ENCODE measurements at places on chromosomes 11 and 22. TPM values are rescaled to one million over a fixed set of nuclear protein-coding genes. Genes with fewer than 3 reads are reported as not detected.

DNA sequence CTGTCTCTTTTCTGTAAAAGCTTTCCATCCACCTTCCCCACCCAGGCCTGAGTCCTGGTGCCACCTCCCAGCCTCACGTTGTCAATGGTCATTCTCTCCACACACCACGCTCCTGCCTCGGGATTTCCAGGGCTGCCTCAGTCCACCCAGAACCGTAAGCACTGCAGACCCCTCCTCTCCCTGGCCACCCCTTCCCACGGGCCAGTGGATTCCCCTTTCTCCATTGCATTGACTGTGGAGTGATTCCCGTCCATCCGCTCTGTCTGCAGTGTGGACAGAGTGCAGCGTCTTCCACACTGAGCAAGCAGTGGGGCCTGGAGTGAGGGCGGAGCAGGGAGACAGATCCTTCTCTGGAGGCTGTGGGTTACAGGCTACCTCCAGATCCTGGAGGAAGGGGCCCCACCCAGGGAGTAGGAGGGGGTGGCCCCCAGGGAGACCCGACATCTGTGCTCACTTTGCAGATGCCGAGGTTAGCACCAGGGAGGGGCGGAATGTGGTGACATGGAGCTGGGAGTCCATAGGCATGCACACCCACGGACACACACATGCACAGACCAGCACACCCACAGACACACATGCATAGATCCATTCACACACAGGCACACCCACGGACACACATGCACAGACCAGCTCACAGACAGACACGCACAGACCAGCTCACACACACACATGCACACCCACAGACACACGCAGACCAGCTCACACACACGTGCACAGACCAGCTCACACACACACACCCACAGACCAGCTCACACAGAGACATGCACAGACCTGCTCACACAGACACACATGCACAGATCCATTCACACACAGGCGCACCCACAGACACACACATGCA, 109.6 kb upstream of the B3GAT1 start:
- no peak overlapping the region for H3K4me3 ChIP-seq
- H3K27ac ChIP-seq, result no peak overlapping the region
- DNase-seq, result no peak
- no peaks in the 10 kb centered on the region for H3K36me3 ChIP-seq
- no peaks in the 10 kb centered on the region for H3K27me3 ChIP-seq

The SLC25A18 gene
- polyA plus RNA-seq, result 0.08 TPM

The TMEM126A gene
- 63.0 TPM for polyA plus RNA-seq

DNA sequence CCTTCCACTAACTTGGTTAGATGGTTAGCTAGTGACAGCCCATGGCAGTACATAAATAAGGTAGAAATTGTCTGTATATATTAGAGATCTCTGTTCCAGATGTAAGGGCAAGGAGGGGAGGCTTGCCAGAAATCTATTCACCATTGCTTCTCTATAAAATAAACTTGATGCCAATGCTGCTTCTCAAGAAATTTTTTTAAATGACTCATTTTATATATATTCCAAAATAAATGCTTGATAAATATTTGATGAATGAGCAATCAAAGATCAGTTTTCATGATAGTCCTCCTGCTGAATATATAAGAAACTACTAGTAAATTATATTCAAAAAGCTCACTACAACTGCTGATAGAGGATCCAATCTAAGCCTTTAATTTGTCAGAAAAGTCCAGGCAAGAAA, 710.6 kb upstream of the CCDC179 start:
- no peak for DNase-seq
- H3K4me3 ChIP-seq, result no peak overlapping the region
- no peaks in the 10 kb centered on the region for H3K4me1 ChIP-seq
- H3K27ac ChIP-seq, result no peak overlapping the region

GRCh38 chr11:117005758-117006157, 92.5 kb downstream of the SIK3 start:
- no peak overlapping the region for H3K27ac ChIP-seq
- H3K4me1 ChIP-seq, result peaks cover 35% of the 10 kb centered on the region
- no peak for DNase-seq

DNA sequence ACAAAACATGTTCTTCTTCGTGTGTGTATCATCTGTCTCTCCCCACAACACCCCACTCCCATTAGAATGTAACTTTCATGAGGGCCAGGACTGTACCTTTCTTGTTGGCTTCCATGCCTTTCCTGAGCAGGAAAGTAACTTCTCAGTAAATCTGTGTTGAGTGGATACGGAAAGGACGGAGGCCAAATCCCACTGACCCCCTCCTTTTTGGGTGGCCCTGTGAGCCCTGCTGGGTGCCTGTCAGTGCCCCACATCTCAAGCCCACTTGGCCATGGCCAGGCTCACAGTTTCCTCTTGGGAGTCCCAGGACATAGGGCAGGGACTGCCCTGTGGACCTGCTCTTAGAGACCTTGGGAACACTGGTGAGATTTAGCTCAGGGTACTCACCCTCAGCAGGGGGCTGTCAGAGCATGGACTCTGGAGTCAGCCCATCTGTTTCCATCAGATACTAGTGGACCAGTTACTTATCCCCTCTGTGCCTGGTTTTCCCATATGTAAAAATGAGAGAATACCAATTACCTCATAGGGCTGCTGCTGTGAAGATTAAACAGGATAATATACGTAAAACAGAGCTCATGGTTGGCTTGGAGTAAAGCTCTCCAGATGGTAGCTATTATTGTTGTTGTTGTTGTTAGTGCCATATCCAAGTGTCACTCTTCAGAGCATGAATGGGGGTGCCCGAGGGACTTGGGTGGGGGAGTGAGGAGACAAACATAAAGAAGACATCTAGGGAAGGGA, 1.0 kb upstream of the C11orf96 start:
- H3K27ac ChIP-seq, result no peak overlapping the region
- no peaks in the 10 kb centered on the region for H3K36me3 ChIP-seq
- H3K27me3 ChIP-seq, result peaks cover 8% of the 10 kb centered on the region
- no peak for DNase-seq
